Stimulated activated CD4-positive, alpha-beta T cell treated with anti-CD3 and anti-CD28 coated beads, Interleukin-2, amount 100 ng/mL, for 48 hours (primary cell): ENCODE measurements at places on chromosomes 1 and 21.
A peak's percentile ranks its signal among the peaks of the same experiment; 100 is the strongest.

- DNase-seq: no peak
Observed at GRCh38 chr21:38075833-38076587, 159.8 kb upstream of the KCNJ6 start.

DNA sequence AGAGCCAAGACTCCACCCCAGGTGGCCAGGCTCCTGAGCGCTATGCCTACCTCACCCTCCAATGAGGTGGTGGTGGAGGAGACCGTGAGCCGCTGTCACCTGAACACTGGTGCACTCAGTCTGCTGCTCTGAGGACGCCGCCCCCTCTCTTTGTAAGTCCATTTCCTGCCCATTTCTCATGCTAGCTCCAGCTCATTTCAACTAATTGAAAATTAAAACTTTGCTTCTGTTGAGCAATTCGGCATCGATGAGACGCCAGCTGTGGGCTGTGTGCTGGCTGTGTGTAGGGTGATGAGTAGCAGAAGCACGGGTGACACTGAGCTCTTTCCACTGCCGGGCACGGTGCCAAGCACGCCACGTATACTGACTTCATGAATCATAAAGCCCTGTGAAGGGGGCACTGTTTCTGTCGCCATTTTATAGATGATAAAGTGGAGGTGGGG, 11.2 kb downstream of the TNFRSF1B start:
- DNase-seq: peak; percentile 85

DNA sequence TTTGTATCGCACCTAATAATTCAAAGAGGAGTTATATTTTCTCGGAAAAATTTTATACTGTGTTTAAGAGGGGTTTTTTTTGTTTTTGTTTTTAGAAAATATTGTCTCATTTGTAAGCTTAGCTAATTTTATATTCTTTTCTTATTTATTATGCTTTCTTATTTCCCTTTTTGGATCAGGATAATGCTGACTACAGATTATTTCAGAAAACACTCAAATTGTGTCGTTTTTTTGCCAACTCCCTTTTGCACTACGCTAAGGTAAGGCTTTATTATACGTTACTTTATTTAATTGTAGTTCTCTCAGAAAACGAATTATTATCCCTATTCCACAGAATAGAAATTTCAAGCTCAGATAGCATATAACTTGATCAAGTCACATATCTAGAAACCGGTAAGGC, 26.8 kb upstream of the METTL18 start:
- DNase-seq: no peak

DNA sequence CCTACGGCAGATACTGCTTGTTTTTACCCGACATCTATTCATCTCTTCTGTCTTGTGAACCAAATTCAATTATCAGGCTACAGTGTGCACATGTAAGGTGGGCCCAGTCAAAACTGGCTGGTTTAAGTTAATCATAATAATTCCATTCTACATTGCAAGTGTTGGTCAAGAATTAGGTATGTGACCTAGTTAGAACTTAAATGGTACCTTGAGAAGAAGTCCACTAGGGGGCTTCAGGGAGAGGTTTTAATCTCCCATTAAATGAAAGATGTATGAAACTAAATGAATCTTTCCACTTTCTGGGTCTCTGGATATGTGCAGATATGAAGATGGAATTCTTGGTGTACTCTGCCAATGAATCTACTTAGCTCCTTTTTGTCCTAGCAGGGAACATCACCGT, 187.1 kb downstream of the CDC42BPA start:
- DNase-seq: no peak
